NCI-H2081 (cell line): ENCODE measurements at places on chromosomes 12 and 14.

- no peak for DNase-seq
Observed at GRCh38 chr12:62744551-62744950, 190.4 kb downstream of the PPM1H start.

- DNase-seq: no peak
Observed at GRCh38 chr12:92132288-92132687, 13.4 kb downstream of the BTG1 start.

- DNase-seq: no peak
Observed at GRCh38 chr14:70366911-70367310, 7.4 kb upstream of the COX16 start.

GRCh38 chr14:93901813-93902212 lies 25.3 kb upstream of the FAM181A start:
- DNase-seq: no peak

DNA sequence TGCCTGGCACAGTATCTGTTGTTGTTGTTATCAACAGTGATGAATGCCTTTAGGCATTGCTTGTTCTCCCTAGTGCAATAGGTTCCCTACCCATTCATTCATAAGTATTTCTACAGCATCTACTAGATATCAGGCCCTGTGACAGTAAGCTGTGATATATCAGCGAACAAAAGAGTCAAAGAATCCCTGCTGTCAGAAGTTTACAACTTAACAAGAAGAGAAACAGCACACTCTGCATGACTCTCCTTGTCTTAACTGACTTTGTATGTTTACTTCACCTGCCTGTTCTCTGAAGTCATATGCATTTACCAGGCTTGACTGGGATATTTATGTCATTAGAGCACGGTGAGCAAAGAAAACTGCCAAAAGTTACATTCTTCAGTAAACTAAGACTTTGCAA lies 452.2 kb upstream of the RPL10L start:
- DNase-seq: no peak

- no peak for DNase-seq
Observed at GRCh38 chr14:29339494-29340172, 573.0 kb downstream of the FOXG1 start.

DNA sequence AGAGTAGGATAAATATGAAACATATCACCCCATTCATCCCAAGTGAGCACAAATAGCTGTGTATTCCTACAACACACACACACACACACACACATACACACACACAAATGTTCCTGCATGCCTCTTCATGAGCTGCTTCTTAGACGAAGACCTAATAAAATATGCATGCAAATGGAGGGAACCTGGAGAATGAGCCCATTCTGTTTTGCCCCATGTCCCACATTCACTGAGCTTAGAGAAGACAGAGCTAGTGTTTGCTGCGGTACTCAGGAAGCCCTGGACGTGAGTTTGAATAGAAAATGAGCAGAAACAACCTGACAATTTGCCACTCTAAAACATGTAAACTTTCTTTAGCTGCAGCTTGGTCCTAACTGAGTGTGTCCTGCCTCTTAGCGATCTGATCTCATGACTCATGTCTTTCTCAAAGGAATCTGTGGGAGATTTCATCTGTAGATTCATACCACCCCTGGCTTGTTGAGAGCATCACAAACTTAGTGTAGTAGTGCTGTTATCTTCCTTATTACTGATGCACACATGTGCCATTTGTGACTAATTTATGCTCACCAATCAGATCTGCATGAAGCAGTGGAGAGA lies 86.8 kb downstream of the ITPR2 start:
- DNase-seq: no peak

DNA sequence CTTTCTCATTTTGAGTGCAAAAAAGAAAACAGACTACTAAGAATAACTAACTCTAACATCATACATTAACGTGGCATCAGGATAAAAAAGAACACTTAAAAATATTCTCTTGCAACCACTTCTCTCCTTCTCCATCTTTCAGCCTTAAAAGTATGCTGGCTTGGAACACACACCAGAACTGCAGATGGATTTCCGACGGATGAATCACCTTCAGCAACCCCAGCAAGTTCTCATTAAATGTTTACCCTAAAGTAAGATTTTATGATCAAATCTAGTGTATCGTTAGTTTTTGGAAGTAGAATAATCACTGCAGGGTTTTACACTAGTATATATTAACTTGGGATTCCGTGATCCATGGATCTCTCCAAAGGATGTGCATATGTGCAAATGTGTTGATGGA lies 1.2 kb downstream of the NEK9 start:
- DNase-seq: no peak

DNA sequence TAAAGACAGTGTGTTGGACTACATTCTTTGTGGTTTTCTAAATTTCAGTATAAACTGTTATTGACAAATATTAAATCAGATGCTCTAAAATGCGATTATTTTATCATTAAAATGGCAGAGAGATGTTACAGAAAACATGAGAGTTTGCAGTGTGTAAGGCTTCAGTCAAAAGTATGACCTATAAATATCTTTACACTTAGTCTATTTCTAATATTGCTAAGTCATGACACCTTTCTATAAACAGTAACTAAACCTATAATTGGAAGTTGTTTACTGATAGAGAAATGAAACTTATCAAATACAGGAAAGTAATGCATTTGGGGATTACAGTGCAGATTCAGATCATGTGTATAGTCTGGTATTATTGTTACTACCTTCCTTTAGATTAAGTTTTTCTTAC lies 68.9 kb upstream of the YARS2 start:
- no peak for DNase-seq

GRCh38 chr14:65206448-65207096 lies 104.3 kb upstream of the MAX start:
- no peak for DNase-seq
